ENCODE measurements at places on chromosomes 1 and 21.

- DNase-seq = no peak
Measured at GRCh38 chr1:201597551-201598230, 58.8 kb downstream of the NAV1 start.

- no peak for DNase-seq
Measured at GRCh38 chr21:42690586-42690985, 37.2 kb downstream of the PDE9A start.

DNA sequence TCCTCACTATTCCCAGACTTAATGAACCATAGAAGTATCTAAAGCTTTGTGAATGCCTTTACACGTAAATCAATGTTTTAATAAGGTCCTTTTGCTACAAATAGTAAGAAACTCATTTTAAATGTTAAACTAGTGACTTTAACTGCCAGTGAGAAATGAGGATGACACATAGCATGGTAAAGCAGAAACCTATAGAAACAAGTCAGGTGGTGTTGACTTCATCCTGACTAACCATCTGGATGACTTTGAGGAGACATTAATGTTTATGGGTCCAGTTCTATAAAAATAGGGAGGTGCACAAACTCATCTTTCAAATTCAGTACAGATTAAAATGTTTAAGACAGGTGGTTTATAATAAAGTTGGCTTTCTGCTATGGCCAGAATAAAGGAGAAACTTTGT, 85.4 kb downstream of the COLGALT2 start:
- no peak for DNase-seq

DNA sequence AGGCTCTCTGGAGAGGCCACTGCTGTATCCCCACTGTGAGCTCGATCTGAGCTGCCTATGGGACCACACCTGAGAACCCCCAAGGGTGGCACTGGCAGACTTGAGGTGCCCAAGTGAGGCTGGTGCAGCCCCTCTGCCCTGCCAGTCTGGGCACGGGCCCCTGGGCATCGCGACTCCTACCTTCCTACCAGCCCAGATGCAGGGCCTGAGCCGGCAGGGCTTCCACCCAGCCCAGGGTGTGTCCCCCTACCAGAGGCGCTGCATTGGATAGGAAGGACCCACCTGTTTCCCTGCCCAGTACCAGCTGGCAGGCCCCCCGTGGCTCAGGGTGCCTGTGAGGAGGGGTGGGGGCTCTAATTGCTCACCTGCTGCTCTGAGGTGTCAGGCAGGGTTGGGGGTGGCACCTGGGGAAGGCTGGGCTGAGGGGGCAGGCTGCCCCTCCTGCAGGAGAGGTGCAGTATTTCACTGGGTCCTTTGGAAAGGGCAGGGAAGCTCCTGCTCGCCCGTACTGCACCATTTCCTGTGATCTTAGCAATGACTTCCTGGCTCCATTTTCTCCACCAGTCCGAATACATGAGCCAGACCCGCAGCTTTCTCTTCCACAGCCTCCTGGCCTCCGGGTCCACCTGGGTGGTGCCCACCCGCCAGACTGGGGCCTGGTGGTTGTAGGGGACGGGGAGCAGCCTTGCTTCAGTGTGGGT, 11.8 kb downstream of the TP73 start:
- no peak for DNase-seq

DNA sequence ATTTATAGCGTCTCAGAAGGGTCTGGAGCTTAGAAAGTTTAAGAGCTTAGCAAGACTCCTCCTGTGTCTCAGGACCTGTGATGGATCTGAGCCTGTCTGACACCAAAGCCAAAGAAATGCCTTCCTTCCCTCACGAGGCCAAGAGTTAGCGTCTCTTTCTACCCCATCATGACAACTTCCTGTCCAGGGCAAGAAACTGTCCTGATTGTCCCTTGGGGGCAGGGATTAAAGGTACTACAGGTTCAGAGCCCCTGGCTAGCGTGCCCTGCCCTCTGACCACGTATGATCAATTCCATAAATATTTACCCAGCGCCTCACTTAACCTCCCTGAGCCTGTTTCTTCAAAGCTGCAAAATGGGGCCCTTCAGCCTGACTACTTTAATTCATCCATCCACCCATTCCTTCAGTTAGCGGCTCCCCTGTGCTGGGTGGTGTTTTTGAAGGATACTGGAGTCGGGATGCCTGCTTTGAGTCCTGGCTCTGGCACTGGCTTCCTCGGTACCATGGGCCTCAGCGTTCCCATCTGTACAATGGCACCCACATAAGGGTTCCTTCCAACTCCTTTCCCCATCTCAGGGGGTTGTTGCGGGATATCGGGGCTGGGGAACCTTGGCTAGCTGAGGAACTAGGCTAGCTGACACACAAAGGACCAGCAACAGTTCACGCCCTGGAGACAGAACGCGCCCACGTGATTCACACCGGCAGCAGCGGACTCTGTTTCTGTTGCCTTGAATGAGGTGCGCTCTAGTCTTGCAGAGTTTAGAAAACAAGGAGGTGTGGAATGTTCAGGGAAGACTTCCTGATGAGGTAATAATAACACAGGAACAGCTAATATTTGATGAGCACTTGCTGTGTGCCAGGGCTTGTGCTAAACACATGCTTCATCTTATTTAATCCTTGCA, 23.0 kb upstream of the EPHA2 start:
- DNase-seq = no peak

Data from left forelimb (tissue), 1 donor.